ENCODE measurements at places on chromosomes 4 and X.

GRCh38 chr4:53529025-53529424 lies 62.3 kb downstream of the LNX1 start:
- DNase-seq: no peak

DNA sequence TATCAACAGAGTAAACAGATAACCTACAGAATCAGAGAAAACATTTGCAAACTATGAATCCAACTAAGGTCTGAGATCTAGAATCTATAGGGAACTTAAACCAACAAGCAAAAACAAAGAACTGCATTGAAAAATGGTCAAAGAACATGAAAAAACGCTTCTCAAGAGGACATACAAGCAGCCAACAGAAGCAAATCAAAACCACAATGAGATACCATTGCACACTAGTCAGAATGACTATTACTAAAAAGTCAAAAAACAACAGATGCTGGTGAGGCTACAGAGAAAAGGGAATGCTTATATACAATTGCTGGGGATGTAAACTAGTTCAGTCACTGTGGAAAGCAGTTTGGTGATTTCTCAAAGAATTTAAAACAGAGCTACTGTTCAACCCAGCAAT lies 255.7 kb downstream of the TMEM47 start:
- DNase-seq: no peak

- DNase-seq: no peak
Observed at GRCh38 chrX:134711135-134711921, 53.1 kb upstream of the PLAC1 start.

DNA sequence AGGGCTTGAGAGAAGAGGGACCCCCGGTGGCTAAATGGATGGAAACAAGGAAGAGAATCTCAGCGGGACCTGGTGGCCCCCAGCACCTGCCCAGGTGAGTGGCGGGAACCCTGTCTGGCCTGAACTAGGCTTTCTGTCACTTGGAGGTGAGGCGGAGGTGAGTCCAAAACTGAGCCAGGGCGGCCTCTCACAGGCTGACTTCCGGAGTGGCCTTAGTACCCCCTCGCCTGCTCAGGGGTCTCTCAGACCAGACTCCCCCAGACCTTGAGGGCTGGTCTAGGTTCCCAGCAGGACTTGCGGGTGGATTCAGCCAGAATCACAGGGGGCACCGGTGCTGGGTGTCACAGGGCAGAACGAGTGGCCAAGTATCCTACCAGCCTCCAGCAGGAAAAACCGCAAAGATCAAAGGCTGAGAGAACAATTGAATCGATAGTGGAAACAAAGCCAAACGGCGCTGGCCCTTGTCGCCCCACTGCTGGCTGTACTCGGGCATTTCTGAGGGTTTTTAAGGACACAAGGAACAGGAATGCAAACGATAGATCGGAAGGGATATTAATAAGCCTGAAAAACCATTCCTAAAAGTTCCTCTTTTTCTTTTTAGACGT lies 67.8 kb downstream of the WFS1 start:
- no peak for DNase-seq

DNA sequence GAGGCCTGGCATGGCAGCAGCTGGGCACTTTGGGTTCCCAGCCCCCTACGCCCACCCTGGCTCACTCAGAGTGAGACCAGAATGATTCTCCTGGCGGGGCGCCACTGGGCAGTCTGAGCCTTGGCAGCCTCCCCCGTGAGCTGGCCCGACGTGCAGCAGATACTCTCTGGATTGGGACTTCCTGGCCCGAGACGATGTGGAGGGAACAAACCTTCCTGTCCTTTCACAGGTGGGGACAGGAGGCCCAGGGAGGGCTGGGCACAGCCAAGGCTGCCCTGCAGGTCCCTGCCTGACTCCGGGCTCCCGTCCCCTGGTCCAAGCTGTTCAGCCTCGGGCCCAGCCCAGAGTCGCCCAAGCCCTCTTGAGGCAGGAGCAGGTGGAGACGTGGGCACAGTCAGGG lies 17.9 kb upstream of the ADD1 start:
- no peak for DNase-seq

DNA sequence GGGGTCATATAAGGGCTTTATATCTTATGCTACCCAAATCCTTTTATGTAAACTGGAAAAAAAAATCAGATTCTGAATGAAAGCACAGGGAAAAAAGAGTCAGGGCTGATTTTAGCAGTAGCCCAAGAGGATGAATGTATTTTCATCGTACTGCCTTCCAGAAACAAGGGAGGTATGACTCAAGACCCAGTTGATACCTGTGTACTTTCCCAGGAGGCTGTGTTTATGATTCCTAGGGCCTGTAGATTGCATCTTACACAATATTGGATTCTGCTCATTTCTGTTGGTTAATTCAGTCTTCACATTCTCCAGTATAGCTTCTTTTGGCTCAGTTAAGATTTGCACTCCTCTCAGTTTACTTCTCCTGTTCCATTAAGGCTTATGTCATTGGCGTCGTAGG lies 127.9 kb upstream of the LIMCH1 start:
- DNase-seq: no peak

DNA sequence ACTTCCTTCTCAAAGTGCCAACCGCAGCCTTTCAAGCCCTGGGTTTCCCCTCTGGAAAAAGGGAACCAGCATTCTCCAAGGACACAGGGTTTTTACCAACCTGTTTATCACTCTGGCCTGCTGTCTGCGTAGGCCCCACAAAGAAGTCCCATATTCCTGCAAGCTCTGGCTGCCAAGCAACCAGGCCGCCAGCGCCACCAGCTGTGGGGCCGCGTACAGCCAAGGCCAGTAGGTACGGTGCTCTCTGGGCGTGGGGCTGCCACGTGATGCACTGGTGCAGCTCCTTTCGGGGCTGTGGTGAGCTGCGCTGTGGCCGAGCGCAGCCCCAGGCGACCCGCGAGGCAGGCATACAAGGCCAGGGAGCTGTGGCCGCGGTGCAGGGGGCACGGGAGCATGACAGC lies 22.1 kb downstream of the LUZP4 start:
- no peak for DNase-seq

DNA sequence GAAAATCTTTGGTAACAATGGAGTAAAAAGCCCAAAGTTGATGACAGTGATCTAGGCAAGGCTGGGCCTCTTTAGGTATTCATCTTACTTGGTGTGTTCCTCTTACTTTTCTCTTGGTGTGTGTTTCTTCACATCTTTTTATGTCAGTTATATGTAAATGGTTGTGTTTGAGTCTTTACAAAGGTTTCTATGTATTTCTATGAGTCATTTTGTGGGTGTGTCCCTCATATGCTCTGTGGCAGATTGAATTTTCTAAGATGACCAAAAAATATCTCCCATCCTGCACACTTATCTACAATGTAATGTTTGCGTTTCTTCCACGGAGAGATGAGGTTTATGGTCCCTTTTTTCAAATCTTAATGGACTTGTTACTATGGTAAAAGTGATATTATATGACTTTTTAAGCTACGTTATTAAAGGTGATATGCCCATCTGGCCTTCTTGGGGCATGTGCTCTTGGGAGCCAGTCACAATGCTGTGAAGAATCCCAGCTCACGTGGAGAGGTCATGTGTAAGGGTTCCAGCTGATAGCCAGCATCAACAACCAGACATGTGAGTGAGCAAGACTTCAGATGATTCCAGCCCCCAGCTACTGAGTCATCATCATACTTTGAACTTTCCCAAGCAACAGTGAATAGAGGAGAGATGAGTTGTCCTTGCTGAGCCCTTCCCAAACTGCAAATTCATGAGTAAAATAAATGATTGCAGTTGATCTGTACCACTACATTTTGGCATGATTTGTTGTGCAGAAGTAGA lies 126.9 kb downstream of the CBLL2 start:
- no peak for DNase-seq

DNA sequence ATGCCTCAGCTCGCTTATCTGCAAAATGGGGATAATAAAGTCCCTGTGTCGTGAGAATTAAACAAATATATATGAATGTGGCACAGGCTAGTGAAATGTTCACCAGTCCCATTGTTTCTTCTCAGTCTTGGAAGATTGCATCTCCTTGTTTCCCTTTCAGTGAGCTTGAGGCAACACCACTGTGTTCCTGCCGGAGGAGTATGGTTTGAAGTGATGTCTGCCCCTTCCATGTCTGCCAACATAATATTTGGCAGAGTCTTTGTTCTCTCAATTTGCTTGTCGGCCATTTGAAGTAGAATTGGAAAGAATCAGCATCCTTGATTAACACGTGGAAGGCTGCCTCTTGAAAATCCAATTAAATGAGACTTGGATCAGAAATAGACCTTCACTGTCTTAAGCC lies 1088.5 kb upstream of the INTU start:
- no peak for DNase-seq

DNA sequence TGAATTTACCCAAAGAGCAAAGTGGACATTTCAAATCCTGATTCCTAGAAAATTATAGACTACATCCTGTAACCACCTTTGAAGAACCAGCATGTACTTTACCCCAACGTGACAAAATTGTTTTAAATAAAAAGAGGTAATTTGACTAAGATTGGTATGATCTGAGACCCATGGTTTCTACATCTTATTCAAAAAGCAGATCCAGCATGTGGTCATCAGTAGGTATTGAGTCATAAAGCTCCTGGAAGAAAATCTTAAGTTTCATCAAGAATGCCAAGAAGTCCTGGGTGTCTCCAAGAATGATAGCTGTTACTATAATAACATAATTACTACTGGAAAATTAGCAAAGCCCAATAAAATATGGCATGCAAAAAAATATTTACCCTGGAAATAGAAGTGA lies 61.8 kb downstream of the NFKB1 start:
- DNase-seq: no peak

GRCh38 chr4:82891707-82892466 lies 934 bp upstream of the SEC31A start:
- no peak for DNase-seq

DNA sequence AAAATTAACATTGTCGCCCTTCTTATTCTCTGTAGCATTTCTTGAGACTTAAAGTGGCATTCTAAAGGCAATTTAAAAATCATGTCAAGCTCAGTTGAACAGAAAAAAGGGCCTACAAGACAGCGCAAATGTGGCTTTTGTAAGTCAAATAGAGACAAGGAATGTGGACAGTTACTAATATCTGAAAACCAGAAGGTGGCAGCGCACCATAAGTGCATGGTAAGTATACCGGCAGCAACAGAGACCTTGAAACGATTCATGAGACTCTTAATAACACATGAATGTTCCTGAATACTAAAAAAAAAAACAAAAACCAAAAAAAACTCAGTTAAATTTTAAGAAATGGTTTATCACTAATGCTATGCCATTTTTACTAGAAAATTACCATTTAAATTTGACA lies 82.4 kb upstream of the HPRT1 start:
- DNase-seq: no peak

DNA sequence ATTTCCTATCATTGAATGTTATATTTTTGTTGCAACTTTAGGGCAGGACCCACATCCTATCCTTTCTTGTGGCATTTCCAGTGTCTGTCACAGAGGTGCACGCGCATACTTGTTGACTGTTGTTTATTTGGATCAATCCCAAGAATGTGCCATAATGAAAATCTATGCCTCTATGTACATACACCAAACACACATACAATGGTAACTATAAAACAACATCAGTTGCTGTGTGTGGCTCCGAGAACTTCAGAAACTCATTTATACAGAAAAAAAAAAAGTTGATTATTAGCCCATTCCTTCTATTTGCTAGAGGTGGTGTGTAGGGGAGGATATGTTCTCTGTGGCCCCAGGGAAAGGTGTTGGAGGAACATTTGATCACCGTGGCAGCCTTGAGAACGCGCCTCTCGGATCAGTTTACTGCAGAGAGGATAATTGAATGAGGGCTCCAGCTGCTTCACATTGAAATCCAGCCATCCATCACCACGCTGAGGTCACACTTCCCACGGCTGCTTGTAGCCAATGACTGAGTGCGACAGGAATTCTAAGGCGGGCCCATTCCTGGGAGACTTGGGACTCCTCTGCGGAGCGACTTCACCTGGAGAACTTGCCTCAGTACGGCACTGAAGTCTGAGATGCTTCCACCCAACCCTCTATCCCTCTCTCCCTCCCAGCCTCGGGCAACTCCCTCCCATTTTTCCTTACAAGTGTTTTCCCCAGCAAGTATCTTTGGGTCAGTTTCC lies 19.5 kb downstream of the SMPX start:
- DNase-seq: no peak

All from activated CD4-positive, CD25-positive, alpha-beta regulatory T cell treated with anti-CD3 and anti-CD28 coated beads, Interleukin-2, amount 50 U/mL, for 72 hours (primary cell).